ENCODE measurements at places on chromosomes 7 and 10.

GRCh38 chr7:69633122-69633831, 35.0 kb downstream of the AUTS2 start:
- DNase-seq = no peak

DNA sequence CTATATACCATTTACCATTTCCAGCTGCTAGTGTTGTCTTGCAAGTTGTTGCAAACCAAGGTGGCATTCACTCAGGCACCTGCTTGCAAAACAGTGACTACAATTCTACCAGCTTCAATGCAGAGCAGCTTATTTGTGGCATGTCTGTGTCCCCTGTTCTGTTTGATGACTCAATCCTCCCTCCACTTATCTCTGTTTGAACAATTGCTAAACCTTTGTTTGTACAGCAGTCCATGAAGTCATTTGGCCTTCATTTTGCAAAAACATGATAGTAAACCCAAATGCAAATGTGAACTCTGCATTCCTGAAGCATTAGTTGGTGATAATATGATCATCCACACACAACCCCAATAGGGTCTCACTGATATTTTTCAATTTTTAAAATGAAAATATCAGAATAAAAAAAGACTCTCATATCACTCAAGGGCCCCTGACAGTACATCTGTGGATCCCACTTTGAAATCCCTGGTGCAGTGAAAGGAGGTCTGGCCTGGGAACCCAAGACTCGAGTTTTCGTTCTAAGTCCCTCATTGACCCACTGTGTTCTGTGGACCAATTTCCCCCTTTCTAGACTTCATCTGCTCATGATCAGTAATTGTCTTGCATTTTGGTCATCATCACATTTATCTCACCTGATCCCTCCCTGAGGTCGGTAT, 425.4 kb downstream of the RPS24 start:
- no peak for DNase-seq

GRCh38 chr10:4196771-4197390, 411.9 kb upstream of the KLF6 start:
- no peak for DNase-seq

- no peak for DNase-seq
These were observed 323.1 kb downstream of the TNS3 start for GRCh38 chr7:47258798-47259197.

DNA sequence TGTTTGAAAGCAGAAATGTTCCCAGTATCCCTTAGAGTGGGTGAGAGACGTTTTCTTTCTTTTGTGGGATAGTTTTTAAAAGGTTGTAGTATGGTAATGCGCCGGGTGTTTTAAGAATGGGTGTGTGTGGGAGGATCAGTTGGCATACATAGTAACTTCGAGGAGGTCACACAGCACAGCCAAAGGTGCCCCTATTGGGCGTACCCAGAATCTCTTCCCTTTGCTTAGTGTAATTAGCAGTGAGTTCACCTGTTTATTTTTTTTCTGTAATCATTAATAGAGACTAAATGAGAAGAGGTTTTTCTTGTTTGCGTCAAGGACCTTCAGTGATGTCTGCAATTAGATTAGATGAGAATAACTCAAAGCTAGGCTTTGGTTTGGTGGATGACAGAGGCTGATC, 1.5 kb downstream of the PLEKHA8 start:
- no peak for DNase-seq

DNA sequence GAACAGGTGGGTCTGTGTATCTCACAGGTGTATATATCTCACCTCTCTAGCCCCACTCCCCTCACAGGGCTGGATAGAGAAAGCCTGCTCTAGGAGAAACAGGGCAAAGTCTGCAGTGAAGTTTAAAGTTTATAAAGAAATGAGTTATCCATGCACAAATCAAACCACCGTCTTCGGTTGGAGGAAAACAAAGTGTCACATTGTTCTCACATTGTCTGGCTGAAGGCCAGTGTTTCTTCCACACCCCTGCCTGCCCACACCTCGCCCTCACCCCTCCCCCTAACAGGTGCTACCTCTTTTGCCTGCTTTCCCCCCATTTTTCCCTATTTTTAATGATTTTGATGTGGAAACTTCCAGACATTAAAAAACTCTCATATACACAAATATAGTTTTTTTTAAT, 25.8 kb downstream of the AQP1 start:
- DNase-seq = no peak

DNA sequence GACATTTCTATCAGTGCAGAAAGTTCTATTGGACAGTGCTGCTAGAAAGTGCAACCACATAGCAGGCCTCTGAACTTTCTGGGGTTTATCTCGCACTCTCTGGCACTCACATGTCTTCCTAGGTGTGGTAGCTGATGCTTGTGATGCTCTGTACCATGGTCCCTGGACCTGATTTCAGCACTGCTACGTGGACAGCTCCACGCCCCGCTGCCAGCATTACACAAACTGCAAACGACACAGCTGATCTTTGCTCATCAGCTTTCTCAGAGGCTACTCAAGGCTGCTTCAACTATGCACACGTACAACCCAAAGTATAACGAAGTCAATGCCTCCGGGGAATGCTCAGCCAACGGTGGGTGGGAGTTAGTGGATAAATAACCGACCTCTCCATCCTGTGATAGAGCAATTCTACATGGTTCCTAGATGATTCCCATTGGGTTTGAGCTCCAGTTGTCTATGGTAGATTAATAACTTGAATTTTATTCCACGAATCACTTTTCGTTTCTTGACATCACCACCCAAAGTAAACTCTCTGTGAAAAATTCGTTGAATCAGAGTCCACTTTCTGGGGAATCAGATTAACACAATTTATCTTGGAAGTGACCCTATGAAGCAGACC, 302.5 kb downstream of the ACTR3B start:
- no peak for DNase-seq

DNA sequence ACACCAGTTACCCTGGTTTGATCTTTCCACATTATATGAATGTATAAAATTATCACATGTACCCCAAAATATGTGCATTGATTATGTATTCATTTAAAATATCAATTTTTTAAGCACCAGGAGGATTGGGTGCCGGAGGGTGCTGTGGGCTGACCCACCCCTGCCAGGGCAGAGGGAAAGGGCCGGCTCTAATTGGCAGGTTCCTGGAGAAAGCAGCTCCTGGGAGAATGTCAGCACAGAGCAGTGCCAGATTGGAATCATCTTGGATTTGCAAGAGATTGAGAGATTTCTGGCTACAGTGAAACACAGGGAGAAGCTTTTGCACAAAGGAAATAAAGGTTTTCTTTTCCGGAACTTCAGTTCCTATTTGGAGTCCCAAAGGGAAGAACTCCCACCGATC, 264.4 kb upstream of the TCERG1L start:
- no peak for DNase-seq

DNA sequence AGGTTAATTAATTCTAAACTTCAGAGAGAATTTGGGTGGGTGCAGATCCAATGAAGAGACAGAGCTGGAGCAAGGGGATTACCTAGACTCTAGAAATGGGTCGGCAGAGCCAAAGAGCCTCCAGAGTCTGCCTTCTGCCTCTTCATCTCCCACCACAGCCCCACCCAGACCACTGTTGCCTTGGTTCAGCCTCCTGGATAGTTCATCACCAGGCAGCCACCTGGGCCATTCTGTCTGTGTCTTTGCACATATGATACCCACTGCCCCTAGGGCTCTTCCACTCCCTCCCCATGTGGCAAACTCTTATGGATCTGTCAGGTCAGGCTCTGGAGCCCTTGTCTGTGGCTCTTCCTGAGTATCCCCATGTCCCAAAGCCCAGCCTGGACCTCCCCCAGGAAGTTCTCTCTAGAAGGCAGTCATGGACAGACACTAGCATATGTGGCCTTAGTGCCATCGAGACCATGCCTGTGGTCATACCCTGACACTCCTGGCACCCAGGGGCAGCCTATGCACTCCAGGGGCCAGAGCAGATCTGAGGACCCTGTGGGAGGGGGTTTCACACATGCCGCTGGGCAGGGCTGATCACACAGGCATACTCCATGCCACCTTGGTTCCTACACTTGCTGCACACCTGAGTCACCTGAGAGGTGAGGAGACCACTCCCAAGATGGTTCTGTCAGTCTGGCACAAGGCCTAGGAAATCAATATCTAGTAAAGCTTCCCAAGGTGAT, 41.6 kb downstream of the FRMPD2 start:
- peak; percentile 36 for DNase-seq

GRCh38 chr7:2405201-2405600, 1.8 kb downstream of the CHST12 start:
- DNase-seq = no peak

GRCh38 chr10:4494551-4494950, 331.5 kb upstream of the AKR1E2 start:
- DNase-seq = no peak

DNA sequence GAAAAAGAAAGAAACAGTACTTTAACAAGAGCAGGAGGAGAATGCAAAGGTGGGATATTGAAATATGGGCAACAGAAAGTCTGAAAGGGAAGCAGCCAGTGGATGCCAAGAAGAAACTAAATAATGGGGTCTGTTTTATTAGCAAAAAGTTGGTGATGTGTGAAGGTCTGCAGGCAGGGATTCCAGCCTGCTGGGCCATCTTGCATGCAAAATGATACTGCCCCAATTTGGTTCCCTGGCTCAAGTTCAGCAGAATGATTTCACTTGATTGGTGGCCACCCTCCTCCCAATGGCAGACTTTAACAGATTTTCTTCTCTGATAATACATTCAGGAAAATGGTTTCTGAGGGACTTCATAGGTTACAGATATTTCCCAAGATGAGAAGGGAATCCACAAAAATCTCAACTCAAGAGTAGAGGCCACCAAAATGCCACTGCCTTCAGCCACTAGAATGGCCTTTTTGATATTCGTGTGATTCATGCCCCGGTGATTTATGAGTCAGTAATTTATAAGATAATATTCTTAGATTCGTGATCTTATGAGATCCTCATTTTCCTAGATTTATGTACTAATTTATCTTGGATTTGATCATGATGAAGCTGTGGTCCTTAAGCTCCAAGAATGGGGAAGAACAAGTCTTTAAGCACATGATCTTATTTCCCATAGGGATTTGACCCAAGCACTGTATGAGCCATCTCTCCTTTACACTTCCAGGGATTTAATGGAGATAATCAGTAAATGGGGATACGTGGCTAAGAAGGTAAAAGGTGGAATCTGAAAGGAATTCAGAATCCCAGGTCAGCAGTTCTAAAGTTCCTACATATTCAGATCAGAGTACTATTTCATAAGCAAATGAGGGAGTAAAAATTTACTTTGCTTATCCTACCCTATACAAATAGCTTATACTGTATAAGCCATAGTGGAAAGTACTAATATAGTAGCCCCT, 32.3 kb upstream of the ADD3 start:
- no peak for DNase-seq
